Endodermal cell (in vitro differentiated cells): ENCODE measurements at places on chromosomes 16 and 17. TPM values are rescaled to one million over a fixed set of nuclear protein-coding genes. Genes with fewer than 3 reads are reported as not detected.

Gene CRYBA1
- total RNA-seq, result not detected in 2 replicates

DNA sequence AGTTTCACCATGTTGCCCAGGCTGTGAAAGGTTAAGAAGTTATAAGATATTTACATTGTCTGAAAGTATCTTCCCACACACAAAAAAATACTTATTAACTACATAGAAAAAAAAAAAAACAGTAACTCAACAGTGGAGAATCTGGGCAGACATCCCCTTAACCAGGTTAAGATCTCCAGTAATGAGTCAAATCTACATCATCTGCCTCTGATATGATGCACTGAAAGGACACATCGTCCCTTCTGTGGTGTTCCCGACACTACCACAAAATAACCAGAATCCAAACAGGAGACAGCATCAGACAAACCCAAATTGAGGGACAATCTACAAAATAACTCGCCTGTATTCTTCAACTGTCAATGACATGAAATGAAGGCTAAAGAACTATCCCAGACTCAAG is 40.0 kb downstream of the CMTM4 start:
- DNase-seq, result no peak
- no peaks in the 10 kb centered on the region for H3K27me3 ChIP-seq
- peaks cover 7% of the 10 kb centered on the region for H3K4me1 ChIP-seq
- H3K27ac ChIP-seq, result no peak overlapping the region
- H3K36me3 ChIP-seq, result peaks cover 6% of the 10 kb centered on the region
- H3K4me3 ChIP-seq, result no peak overlapping the region

DNA sequence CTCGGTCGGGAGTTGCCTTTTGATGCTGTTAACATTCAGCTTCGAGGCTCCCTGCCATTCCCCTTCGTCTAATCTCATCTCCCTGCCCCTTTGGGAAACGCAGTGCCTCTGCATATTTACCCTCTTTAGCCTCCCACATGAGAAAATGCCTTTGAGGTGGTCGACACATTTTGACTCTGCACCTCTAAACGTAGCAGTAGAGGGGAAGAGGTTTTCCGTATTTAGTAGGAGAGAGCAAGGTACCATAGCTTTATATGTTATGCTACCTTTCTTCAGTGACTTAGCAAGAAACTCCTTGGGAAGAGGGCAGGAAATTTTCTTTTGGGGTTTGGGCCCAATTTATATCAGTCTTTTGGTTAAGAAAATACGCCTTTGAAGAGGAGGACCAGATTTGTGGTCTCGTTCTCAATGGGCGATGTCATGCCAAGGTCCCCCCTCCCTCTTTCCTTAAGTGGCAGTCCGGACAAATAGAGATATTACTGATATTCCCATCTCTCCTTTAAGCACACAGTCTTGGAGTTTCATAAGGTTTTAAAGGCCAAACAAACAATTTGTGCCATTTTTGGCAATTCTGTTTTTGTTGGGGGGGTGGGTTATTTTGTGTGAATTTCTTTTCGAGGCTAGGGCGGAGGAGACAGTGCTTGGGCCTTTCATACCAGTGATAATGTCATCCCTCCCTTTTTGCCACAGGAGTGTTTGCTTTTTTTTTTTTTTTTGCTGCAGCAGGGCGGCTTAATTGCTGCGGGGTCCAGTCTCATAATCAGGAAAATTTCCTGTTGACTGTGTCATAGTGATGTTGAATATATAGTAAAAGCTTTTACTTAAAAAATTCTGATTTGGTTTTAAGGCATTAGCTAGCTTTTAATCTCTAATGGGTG is 1.5 kb downstream of the PAFAH1B1 start:
- H3K4me1 ChIP-seq, result no peaks in the 10 kb centered on the region
- peak; percentile 48 for DNase-seq
- H3K27me3 ChIP-seq, result no peaks in the 10 kb centered on the region

Gene ADAD2
- 0.77 TPM in 1 of 2 replicates, not detected in the other for total RNA-seq

Gene KRT28
- not detected in 3 replicates for total RNA-seq
